ENCODE measurements at places on chromosomes 6 and 20.

DNA sequence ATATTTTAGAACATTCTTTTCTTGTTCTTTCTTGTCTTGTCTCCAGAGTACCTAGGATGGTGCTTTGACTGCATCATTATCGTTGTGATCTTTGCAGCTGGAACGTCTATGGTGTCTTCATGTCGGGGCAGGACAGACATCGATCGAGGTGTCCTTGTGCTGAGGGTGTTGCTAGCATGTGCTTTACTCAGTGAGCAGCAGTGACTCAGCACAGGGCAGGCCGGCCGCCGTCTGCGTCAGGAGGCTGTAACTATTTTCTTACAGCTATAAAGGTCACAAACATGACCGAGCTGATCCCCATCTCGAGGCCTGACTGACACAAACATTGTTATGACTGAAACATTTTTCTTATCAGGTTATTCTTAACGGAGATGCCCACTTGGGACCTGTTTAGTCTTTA lies 14.9 kb upstream of the CTCFL start:
- no peak for DNase-seq

DNA sequence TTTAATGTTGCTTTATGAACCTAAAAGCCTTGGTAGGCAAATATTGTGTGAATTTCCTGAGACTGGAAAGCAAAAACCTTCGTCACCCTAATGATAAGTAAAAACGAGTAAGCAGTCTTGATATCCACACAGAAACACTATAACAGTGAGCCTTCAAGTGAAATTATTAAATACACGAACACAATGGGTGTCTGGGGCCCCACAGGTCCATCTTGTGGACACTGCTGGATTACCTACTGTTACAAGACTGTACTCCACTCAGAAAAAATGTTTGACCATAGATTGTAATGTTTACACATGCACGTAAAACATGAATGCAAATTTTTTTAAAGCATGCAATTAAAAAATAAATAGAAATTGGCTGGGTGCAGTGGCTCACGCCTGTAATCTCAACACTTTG lies 466.9 kb downstream of the CD83 start:
- DNase-seq: no peak

DNA sequence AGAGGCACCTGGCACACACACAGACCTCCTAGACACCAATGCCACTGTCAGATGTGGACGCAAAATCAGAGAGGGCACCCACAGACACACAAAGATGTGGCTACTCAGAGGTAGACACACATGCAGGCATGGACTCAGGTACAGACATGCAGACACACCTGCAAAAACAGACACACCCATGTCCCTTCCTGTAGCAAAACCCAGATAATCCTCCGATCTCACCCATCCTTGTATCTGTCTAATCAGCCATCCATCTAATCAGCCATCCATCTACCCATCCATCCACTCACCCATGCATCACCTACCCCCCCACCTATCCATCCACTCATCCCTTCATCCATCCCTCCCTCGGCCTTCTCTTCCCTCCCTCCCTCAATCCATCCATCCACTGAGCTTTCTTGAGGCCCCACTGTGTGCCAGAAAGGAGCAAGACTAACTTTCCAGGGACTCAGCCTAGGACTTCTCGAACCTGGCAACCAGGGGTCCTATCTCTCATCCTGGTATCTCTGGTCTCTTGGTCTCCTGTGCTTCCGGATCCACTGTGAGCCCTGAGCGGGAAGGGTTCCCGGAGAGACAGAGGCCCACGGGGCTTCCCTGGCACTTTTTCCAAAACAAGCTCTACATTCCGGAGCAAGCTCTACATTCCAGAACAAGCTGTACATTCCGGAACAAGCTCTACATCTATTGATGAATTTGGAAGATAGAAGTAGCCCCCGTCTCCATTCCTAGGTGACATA lies 1.1 kb upstream of the TGM2 start:
- no peak for DNase-seq

GRCh38 chr20:13877793-13878192 lies 93.0 kb downstream of the NDUFAF5 start:
- DNase-seq: no peak

GRCh38 chr6:135053406-135053805 lies 1.2 kb downstream of the HBS1L start:
- DNase-seq: no peak

All from tibial artery (tissue), 4 donors.